ENCODE measurements at places on chromosomes 5 and 9.

DNA sequence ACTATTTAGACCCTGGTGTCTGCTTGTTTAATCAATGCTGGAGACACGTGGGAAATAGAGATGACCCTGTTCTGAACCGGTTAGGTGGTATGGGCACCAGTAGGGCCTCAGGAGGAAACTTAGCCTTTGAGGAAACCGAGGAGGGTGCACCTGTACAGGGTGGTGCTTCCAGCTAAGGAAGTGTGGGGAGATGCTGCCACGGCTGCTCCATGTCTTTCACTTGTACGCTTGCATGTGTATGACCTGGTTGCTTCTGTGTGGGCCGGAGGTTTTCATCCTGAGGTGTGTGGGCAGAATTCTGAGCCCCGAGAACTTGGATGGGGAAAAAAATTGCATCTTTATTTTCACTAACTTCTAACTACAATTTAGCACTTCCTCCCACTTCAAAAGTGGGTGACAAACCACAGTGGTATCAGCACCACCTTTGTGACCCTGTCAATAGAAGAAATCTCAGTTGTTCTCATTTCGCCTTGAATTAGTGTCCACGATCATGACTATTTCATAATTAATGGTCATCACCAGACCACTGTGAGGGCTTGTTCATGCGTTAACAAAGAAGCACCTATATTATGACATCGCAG is 99.8 kb upstream of the SPATA31C2 start:
- no peak for DNase-seq

DNA sequence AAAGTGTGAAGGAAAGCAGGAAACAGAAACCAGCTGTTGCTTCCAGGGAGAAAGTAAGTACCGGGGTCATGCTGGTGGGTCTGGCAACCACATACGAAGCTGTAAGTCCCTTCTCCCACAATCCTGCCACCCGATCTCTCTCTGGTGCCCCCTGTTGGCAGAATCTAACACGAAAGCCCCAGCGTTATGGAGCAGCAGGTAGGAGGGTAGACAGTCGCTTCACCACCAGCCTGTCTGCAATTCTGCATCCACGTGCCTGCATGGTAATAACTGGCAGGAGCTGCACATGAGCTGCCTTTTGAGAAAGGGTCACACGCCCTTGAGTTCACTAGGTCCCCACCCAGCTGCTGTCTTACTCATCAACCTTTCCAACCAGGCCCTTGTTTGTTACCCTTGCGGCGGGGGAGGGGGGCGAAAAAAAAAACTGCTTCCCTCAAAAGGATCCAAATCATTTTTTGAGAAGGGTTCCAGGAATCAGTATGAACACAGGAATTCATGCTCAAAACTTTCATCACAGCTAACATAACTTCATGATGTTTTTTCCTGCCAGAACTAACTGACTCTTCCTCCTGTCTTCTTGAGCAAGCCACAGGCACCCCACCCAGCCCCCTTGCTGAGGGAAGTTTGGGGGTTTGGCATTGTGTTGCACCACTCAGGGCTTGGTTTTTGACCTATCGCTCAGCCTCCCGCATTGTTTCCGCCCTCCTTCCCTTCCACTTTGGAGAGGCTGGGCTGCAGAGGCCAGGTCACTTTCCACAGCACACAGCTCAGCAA is 19.6 kb upstream of the TMEM252 start:
- DNase-seq = no peak

DNA sequence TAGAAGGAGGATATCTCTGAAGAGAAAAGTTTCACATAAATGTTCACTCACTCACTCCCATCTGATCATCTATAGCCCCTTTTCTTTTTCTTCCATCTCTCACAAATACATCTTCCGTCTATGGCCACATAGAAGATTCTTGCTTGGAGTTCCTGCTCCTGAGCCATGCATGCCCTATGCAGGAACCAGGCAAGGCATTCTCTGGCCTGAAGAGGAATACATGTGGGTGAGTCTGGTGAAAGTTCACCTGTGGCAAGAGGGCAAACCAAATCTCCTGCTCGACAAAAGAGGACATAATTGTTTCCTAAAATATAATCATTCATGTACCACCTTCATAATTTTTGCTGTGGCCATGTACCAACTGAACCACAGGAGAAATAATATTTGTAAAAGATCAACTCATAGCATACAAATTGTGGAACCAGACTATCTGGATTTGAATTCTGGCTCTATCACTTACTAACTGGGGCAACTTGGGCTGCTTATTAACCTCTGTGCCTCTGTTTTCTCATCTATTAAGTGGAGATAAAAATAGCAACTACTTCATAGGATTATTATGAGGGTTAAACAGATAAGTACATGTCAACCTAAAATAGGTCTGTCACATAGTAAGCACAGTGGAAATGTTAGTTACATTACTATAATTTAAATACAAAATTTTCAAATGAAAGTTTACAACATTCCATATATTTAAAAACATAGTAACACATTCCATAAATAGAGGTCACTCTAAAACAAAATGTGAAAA is 121.2 kb upstream of the NFIB start:
- DNase-seq = no peak

DNA sequence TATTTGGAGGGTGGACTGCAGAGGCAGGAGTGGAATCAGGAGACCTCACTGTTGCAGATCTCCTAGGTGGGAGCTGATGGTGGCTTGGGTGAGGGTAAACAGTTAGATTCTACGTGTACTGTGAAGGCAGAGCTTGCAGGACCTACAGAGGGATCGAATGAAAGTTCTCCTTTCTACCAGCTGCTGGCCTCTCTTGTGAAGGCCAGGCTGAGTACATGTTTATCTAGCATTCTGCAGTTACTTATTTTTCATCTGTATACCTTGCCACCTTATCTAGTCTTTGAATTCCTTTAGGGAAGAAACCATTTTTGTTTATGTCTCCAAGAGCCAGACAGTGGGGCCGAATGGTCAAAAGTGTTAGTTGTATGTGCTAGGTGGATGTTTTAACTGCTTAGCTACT is 57.6 kb downstream of the PTTG1 start:
- DNase-seq = no peak

DNA sequence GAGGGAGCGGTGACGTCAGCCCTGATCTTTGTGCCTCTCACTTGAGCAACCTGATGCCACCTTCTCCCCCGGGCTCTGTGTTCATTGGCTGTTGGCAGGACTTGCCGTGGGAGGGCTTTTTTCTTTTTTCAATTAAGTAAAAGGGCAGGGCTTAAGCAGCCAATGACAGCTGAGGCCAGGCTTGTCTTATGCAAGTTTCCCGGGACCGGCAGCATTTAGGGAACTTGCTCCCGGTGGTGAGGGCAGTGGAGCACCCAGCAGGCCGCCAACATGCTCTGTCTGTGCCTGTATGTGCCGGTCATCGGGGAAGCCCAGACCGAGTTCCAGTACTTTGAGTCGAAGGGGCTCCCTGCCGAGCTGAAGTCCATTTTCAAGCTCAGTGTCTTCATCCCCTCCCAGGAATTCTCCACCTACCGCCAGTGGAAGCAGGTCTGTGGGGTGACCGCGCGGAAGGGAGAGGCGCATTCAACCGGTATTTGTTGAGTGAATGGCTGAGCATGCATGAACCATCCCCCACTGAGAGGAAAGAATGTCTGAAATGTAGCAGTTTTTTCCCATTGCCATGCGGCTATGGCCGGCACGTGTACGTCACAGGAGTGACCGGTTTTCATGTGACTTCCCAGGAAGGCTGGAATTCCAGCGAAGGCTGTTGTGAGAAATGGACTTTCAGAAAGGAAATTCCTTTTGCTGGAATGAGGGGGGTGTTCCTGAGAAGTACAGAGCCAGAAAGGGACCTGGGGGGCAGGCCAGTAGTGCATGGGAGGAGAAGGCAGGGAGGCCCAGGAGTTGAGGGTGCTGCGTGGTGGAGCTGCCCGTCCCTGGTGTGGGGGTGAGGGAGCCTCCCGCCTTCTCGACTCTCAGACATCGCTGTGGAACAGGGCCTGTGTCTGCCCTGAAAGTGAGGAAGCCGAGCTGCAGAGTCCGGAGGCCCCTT is 29.0 kb downstream of the PTGES2 start:
- peak; percentile 99 for DNase-seq

- no peak for DNase-seq
Observed at GRCh38 chr9:121815084-121815483, 163.7 kb downstream of the DAB2IP start.

GRCh38 chr9:95316274-95316673 is 1.2 kb downstream of the FANCC start:
- no peak for DNase-seq

GRCh38 chr5:139486201-139486600 is 3.6 kb upstream of the STING1 start:
- DNase-seq = no peak

- no peak for DNase-seq
Observed at GRCh38 chr5:158801268-158801667, 298.4 kb downstream of the EBF1 start.

GRCh38 chr9:126367616-126368015 is 41.0 kb downstream of the MVB12B start:
- DNase-seq = no peak

GRCh38 chr5:163670036-163670435 is 164.6 kb downstream of the MAT2B start:
- DNase-seq = no peak

- no peak for DNase-seq
Observed at GRCh38 chr9:126939821-126940221, 25.2 kb downstream of the RALGPS1 start.

DNA sequence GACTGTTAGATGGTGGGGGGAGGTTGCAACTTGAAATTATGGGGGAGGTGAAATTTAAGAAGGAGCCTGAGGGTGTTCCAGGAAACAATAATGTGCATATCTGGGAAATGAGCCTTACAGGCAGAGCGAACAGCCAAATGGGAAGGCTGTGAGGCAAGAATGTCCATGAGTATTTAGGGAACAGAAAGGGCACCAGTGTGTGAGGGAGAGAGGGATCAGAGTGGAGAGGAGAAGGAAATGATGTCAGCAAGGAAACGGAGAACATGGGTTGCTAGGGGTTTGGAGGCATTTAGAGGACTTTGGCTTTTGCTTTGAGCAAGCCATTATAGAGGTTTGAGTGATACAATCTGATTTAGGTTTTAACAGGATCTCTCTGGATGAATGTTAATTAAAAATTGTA is 285.4 kb downstream of the TLE4 start:
- no peak for DNase-seq

GRCh38 chr5:179373961-179374505 is 28.8 kb upstream of the ADAMTS2 start:
- no peak for DNase-seq

DNA sequence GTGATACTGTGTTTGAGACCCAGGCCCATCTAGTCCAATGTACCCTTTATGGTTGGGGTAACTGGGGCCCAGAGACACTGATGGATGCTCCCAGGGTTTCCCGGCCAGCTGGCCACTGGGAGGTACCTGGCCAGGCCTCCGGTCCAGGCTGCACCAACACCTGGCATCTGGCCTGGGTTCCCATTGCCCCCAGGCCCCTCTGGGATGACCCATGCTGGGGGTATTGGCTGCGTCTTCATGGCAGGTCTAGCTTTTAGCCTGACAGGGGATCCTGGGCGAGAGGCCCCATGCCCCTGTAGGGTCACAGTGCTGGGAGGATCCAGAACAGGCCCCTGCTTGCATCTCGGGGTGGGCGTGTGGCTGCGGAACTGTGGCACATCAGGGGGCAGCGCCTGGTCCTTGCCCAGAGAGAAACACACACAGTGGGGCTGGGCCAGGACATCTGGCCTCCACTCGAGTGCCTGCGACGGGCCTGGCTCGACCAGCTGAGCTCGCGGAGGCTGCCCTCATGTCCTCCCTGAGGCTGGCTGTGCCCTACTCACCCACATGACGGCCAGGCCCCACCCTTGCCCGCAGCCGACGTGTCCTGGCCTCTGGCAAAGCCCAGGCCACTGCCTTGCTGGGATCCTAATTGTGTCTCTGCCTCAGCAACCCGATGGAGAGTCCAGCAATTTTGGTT is 21.5 kb upstream of the COL5A1 start:
- no peak for DNase-seq

DNA sequence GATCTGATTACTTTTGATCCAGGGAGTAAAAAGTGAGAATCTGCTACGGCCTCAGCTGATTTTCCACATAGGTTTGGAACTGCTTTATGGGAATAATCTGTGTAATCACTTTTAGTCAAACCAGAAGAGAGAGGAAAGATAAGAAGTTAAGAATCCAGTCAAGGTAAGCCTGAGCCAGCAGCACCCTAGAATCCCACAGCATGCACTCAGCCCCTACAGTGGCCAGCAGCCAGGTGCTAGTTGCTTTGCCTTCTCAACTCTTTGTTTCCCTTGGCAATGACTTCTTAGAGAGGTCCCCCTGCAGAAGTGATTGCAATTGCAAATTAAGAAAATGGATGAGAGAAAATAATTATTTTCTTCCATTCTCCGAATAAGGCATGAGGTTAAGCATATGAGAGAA is 59.7 kb upstream of the TMED7 start:
- no peak for DNase-seq

DNA sequence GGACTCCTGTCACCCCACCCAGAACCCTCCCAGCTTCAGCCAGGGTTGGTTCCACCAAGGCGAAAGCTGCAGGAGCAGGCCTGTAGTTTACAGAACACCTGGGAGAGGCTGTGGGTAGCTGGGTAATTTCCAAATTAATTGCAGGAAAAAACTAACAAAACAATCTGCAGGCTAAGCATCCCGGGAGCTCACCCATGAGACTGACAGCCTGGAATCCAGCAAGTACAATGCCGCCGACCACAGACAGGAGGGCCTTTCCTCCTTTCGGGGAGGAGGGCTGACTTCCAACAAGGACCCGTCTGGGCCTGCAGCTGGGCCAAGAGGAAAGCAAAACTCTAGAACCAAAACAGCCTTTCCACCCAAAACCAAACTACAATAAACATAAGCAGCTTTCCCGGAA is 10.3 kb downstream of the FOXE1 start:
- DNase-seq = no peak

DNA sequence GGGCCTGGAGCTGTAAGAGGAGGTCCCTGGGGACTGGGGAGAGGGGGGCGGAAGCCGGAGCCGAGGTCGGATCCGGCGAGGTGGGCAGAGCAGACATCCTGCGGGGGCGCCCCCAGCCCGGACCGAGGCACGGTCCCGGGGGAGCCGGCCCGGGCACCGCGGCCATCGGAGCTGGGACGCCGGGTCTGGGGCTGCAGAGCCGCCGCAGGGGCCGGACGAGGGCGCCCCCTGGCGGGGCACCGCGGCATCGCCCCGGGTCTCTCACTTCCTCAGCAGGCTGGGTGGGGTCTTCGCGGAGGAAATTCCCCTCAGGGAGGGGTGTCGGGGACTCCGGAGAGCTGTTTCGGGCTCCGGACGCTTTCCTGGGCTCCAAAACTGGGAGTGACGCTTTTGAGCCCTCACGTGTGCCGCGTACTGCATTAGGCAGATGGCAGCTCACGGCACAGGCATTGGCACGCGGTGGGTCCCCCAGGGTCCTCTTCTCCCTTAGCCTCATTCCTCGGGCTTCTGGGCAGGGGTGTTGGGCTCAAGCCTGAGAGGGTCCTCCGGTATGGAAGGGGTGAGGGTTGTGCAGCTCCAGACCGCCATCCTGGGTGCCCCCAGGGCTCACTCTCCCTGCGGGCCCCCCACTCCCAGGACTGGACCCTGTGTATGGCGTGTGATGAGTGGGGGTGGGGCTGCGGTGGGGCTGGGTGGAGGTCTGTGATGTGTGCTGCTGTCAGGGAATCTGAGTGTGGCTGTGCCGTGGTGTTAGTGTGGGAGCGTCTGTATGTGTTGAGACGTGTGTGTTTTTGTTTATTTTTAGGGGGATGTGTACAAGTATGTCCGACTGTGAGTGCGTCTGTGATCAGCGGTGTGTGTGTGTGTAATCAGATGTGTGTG is 29.6 kb downstream of the LHX2 start:
- DNase-seq = no peak
